ENCODE measurements at places on chromosomes 3 and 15. TPM values are rescaled to one million over a fixed set of nuclear protein-coding genes. Genes with fewer than 3 reads are reported as not detected.

GRCh38 chr3:195565716-195566115 lies 18.0 kb downstream of the APOD start:
- no peak overlapping the region for H3K27ac ChIP-seq
- H3K4me3 ChIP-seq, result no peak overlapping the region
- H3K36me3 ChIP-seq, result no peaks in the 10 kb centered on the region

- H3K36me3 ChIP-seq, result no peaks in the 10 kb centered on the region
- H3K27ac ChIP-seq, result no peak overlapping the region
- H3K4me3 ChIP-seq, result no peak overlapping the region
Measured at GRCh38 chr15:65426216-65426853, 3.6 kb upstream of the IGDCC4 start.

GOLGA8J gene
- not detected for total RNA-seq

STRIT1 gene
- total RNA-seq, result not detected
